ENCODE measurements at places on chromosomes 16 and 17. TPM values are rescaled to one million over a fixed set of nuclear protein-coding genes. Genes with fewer than 3 reads are reported as not detected.

Gene SEPTIN12
- not detected for total RNA-seq

Gene FXR2
- 46.6 TPM for total RNA-seq

- DNase-seq = no peak
- H3K27ac ChIP-seq = peak overlapping the region; percentile 67
- no peak overlapping the region for H3K4me3 ChIP-seq
- H3K4me1 ChIP-seq = peaks cover 57% of the 10 kb centered on the region
- peaks cover 72% of the 10 kb centered on the region for H3K36me3 ChIP-seq
Observed at GRCh38 chr17:75241143-75241430, 20.3 kb downstream of the GGA3 start.

DNA sequence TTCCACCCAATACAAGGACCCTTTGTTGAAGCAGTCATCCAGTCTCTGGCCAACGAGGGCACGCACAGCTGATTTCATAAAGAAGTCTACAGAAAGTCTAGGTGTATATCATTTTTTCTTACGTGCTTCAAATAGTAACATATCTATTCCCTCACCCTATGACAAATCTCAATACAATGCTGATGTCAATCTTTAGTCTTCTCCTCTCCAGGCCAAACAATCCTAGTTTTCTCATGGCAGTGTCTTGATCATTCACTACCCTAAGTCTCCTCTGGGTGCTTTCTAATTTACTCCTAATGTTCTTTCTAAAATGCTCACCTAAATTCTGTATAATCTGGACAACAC, 92.6 kb downstream of the CACNG1 start:
- H3K36me3 ChIP-seq = peaks cover 26% of the 10 kb centered on the region
- H3K4me3 ChIP-seq = no peak overlapping the region
- peaks cover 26% of the 10 kb centered on the region for H3K4me1 ChIP-seq
- no peak for DNase-seq

Gene CES5A
- total RNA-seq = not detected

DNA sequence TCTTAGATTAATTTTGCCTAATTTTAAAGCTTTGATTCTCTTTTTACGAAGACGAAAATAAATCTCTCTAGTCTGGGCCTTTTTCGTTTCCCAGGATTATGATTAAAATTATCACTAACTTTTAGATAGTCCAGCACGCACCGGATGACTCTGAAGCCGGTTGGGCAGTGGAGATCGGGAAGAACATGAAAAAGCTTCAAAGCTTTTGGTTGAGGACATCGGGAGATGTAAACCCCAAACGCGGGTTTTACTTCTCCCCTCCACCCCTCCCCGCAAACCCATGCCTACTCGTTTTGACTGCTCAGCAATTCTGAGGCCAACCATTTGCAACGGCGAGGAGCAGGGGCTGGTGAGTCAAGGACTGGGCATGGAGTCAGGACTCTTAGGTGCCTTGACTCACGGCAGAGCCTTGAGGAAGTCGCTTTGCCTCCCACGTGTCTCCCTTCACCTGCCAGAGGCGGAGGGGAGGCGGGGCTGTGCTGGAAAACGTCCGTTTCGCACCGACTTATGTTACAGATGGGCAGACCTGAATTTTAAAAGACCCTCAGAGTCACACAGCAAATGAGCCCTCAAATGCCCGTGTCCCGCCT, 989 bp upstream of the DUSP14 start:
- peak overlapping the region; percentile 93 for H3K4me3 ChIP-seq
- peak; percentile 45 for DNase-seq
- H3K27me3 ChIP-seq = no peaks in the 10 kb centered on the region
- H3K4me1 ChIP-seq = peaks cover 26% of the 10 kb centered on the region

DNA sequence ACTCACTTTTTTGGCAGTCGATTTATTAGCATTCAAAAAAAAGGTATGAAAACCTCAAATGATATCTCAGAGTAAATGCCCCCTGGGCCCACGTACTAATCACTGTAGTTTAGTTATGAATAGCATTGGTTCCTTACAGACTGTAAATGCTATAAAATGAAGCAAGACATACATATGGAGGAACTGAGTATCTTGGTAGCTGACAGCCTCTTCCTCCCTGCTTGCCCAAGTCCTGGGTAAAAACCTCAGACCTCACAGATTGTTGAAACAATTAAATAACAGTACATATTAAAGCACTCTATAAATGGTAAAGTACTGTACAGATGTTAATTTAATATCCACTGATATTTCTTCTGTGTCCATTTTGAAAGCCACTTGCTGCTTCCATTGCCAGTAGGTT, 33.2 kb upstream of the ABCC11 start:
- H3K27me3 ChIP-seq = no peaks in the 10 kb centered on the region
- no peak for DNase-seq
- H3K4me3 ChIP-seq = no peak overlapping the region
- H3K27ac ChIP-seq = no peak overlapping the region
- no peaks in the 10 kb centered on the region for H3K4me1 ChIP-seq
- peaks cover 9% of the 10 kb centered on the region for H3K36me3 ChIP-seq

GRCh38 chr17:79221597-79221996, 147.0 kb downstream of the ENGASE start:
- H3K4me3 ChIP-seq = no peak overlapping the region
- no peak for DNase-seq
- no peaks in the 10 kb centered on the region for H3K4me1 ChIP-seq
- H3K27me3 ChIP-seq = no peaks in the 10 kb centered on the region
- H3K27ac ChIP-seq = no peak overlapping the region

GRCh38 chr17:32445497-32445896, 1.2 kb downstream of the PSMD11 start:
- peaks cover 14% of the 10 kb centered on the region for H3K36me3 ChIP-seq
- DNase-seq = no peak
- H3K27ac ChIP-seq = peak overlapping the region; percentile 79
- peak overlapping the region; percentile 66 for H3K4me3 ChIP-seq
- H3K4me1 ChIP-seq = peaks cover 27% of the 10 kb centered on the region

GRCh38 chr17:3957735-3958599, 6.3 kb downstream of the ATP2A3 start:
- no peak for DNase-seq
- H3K27me3 ChIP-seq = no peaks in the 10 kb centered on the region
- H3K36me3 ChIP-seq = peaks cover 41% of the 10 kb centered on the region

DNA sequence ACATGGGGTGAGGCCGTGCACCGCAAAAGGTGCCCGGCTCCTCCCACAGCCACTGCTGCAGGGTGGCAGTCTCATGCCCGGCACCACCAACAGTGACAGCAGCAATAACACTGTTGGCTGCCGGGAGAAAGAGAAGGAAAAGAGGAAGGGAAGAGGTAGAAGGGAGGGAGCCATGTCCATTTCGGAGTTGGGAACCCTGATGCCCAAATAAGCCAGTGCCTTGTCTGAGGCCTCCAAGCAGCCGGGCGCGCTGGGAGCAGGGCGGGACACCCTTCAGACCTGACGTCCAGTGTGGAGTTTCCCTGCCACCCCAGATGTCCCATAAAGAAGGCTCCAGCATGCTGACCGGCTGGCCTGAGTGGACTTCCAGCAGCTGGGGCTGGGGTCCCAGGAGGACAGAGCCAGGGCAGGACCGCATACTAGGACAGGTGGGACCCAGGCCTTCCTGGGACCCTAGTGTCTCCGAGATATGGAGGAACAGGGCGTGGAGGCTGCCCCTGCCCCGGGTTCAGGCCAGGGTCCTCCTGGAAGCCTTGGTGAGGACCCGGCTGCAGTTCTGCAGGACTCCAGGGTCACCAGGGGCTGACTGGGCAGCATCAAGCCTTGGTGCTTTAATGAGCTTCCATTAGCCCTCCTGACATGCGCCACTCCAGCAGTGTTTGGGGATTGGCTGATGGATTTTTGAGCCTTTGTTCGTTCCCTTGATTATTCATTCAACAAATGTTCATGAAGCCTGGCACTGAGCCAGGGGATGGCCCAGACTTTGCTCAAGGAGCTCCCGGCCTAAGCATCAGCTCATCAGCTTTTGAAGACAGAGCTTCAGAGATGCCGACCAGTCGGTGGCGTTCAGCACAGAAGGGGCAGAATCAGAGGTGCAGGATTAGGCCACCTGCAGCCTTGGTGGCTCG, 223.6 kb upstream of the CIBAR2 start:
- H3K4me3 ChIP-seq = no peak overlapping the region
- H3K27me3 ChIP-seq = no peaks in the 10 kb centered on the region
- no peak overlapping the region for H3K27ac ChIP-seq

DNA sequence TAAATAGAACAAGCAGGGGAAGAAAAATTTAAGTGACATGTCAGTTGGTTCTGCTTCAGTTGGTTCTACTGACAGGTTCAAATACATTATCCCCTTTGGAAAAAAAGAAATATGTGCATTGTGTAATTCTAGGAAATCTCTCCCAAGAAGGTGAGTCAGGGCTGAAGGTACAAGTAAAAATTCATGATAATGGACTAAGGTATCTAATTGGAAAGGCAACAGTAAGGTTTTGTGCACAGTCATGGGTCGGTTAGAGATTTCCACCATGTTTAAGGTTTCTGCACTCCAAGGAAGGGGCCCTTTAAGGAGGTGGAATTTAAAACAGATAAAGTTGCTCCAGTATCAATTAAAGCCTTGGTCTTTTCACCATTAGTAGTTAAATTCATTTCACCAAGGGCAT, 17.9 kb upstream of the B4GALNT2 start:
- no peaks in the 10 kb centered on the region for H3K36me3 ChIP-seq
- H3K27me3 ChIP-seq = peaks cover 6% of the 10 kb centered on the region
- no peak overlapping the region for H3K4me3 ChIP-seq

Gene ALDOA
- total RNA-seq = 563 TPM

Gene RNF43
- 1.6 TPM for total RNA-seq

Data from CD4-positive, alpha-beta memory T cell (primary cell).